ENCODE measurements at places on chromosomes 1 and 21.

- DNase-seq = no peak
Measured at GRCh38 chr1:192962901-192963300, 96.3 kb downstream of the UCHL5 start.

DNA sequence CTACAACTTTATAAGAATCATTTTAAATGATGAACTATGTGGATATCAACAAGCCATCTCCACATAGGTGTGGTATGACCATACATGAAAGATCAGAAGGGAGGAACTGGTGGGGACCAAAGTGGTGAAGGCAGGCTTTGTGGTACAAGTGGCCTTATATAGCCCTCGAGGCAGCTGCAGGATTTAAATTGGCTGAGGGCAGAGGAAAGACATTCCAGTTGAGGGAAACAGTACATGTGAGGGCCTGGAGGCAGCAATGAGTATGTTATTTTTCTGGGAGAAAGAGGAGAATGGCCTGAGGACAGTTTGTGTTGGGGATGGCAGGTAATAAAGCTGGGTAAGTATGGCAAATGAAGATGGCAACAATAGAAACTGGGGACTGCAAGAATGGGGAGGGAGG is 17.1 kb downstream of the OSCP1 start:
- no peak for DNase-seq

GRCh38 chr1:205144751-205145150 is 23.0 kb upstream of the RBBP5 start:
- DNase-seq = no peak

DNA sequence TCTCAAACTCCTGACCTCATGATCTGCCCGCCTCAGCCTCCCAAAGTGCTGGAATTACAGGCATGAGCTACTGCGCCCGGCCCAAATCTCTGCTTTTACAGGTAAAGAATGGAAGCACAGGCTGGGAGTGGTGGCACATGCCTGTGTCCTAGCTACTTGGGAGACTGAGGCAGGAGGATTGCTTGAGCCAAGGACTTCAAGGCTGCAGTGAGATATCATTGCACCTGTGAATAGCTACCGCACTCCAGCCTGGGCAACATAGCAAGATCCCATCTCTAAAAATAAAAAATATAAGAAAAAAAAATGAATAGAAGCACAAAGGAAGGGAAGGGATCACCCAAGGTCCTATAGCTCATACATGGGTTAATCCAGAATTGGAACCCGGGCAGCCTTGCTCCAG is 15.0 kb downstream of the ALPL start:
- DNase-seq = no peak

DNA sequence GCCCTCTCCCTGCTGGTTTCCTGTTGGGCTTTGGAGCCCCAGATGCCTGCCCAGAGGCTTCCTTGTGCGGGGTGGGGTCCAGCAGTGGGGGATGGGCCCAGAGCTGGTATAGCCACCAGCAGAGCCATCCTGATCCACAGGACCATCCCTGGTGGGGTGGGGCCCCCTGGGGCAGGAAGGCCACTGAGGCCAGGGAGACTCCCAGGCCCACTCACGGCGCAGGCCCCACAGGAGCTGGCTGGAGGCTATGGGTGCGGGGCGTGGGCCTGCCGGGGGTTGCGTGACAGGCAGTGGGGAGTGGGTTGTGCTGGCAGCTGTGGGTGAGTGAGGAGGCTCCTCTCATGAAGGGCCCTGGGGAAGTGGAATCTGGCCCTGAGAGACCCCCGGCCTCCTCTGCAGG is 5.7 kb downstream of the LRRC3 start:
- no peak for DNase-seq

- no peak for DNase-seq
Measured at GRCh38 chr1:104973516-104973915, 1223.8 kb downstream of the AMY1C start.

GRCh38 chr1:47309427-47309826 is 4.5 kb downstream of the STIL start:
- no peak for DNase-seq

GRCh38 chr1:231576804-231577718 is 48.6 kb downstream of the TSNAX start:
- DNase-seq = no peak

DNA sequence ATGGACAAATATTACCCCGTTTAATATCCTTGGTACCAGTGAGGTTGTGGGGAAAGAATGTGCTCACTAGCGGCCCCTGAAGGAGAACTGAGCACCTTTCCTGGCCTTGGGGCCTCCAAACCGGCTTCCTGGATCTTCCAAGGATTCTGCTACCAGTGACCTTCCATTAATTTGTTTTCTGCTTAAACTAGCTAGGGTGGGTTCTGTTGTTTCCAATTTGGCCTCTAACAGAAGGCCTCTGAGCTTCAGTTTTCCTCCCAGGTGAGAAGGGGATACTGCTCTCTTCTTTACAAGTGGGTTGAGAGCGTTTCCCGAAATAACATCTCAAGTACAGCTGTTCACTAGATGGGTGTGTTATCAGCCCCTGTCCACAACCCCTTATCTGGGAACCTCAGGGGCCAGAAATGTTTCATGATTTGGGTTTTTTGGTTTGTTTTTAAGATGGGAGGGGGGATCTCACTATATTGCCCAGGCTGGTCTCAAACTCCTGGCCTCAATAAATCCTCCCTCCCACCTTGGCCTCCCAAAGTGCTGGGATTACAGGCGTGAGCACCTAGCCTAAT is 16.9 kb upstream of the IFNGR2 start:
- no peak for DNase-seq

DNA sequence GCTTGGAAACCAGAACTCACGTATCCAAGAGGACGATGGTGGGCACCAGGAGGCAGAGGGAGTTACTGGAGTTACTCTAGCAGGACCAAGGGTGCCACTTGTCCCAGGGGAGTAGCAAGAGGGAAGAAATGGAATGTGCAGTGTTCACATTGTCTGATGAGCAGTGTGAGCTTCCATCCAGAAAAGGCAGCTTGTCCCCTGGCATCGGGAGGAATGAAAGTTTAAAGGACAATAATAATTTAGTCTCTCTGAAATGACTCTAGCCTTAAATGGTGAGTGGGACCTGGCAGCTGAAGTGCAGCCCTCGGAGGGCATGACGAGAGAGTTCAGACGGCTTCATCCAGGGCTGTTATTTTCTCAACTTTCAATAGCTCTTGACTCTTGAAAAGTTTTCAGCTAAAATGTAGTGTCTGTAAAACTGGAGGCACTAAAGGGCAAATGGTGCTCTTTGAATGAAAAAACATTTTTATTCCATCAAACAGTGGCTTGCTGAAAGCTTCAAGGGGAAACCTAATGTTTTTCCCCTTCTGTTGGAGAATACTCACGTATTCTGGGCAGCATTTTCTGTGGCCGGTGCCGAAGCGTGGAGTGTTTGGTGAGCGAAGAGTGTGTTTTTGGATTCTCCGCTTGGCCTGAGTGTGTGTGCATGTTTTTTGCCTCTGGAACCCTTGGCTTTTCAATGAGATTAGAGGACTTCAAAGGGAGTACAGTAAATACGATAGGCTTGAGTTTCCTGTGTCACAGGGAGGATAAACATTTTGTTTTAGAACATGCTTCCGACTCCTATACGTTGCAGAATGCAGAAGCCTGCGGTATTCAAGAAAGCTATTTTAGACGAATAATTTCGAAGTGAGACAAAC is 157.3 kb downstream of the GALNT2 start:
- DNase-seq = no peak

DNA sequence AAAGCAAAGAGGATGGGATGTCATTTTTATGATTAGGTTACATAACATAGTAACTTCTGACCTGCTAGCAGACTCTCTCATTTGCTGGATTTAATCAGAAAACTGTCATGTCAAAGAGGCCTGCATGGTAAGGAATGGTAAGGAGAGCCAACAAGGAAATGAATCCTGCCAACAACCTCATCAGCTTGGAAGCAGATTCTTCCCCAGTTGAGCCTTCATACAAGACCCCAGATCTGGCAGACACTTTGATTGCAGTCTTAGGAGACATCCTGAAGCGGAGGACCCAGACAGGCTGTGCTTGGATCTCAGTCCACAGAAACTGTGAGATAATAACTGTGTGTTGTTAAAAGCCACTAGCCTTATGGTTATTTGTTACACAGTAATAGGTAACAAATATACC is 27.6 kb upstream of the MARK1 start:
- no peak for DNase-seq

DNA sequence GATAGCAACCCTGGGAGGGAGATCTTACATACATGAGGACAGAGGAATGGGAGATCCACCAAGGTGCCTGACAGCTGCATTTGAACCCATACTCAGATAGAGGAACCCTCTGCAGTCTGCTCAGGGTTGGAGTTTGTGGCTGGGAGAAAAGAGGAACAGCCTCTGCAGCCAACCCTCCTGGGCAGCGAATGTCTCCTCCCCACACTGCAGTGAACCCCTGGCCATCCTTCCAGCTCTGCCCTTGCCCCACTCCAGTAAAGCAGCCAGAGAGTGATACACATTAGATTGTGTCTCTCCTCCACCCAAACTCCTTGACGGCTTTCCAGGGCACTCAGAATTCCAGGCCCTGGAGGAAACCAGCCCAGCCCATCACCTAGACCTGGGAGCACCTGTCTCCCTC is 137.7 kb downstream of the RUNX1 start:
- no peak for DNase-seq

- no peak for DNase-seq
Measured at GRCh38 chr1:81409780-81410274, 390.9 kb upstream of the ADGRL2 start.

DNA sequence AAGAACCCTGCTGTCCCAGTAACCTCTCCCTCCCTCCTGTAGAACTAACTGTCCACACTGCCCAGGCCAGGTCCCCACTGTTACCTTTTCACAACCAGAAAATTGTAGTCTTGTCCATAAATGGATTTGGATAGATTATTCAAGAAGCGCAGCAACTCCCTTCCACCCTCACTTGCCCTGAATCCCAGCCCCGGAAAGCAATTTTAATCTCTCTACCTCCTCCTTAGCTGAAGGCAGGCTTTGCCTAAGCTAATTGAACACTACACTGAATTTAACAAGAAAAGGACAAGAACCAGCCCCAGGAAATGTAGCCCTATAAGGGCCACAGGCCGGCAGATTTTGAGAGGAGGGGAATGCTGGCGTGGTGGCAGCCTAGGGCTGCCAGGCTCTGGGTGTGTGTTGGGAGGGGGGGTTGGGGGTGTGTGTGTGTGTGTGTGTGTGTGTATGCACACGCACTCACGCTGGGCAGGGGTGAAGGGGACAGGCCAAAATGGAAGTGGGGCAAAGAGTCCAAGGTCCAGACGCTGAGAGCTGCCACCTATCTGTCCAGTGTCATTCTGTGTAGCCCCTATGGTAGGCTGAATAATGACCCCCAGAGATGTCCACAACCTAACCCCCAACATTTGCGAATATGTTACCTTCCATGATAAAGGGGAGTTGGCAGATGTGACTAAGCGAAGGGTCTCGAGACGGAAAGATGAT is 10.8 kb upstream of the IFNGR2 start:
- no peak for DNase-seq

DNA sequence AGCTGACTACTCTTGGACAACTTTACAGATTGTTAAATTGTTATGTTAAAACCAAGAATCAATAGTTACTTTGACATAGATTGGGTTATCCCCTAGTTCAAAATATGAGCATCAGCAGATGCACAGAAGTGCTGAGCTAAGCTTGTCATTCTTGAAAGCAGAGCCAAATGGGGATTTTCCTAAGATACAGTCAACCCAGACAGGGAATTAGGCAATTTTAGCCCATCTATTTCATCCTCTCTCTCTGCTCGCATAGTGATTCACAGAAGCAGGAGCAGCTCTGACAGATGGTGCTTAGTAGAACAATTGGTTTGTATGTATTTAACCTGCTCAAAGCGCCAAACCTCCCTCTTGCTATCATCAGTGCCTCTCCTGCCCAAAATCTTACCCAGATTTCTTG is 27.9 kb upstream of the PRRC2C start:
- no peak for DNase-seq

- DNase-seq = no peak
Measured at GRCh38 chr1:175385316-175385715, 192.7 kb upstream of the KIAA0040 start.

DNA sequence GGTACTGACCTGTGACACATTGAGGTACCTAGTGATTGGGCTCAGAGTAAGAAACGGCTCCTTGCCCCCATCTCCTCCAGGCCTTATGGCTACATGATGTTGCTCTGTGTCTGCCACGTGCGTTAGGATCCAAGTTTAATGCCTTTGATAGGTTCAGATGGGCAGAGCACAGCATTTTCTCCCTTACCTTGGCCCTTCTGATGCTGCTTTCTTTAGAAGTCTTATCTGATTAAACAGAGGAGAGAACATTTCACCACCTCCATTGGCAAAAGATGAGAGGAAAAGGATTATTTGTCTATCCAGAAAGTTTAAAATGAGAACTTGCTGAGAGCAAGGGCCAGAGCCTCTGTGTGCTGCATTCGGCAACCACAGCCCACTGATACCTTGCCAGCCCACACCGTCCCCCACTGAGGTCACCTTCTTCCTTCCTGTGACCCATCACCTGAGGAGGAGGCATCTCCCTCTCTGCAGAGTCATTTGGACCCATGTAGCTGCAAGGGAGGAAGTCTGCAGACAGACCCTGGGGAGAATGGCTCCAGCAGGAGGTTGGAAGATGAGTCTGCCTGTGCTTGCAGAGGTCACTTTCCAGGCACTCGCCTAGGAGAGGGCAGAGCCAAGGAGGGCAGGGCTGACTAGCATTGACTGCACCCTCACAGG is 16.7 kb downstream of the SHISA4 start:
- DNase-seq = peak; percentile 74

DNA sequence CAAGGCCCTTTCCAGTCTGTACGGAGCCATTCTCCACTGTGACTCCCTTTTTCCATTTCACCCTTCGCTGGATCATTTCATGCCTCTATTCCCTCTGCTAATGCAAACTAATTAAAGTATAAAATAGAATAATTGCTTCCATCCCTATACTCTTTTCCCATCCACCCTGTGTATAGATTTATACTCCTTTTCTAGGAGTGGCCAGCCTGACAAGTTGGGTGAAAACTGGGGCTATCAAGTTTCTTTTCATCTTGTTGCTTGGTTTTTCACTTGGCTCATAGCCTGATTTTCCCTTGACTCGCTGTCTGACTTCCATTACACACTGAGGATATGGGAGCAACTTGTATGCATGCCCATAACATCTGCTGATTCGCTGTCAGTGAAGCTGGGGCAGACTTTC is 107.0 kb downstream of the PLXNA2 start:
- DNase-seq = no peak

GRCh38 chr1:70210820-70211219 is 5.4 kb upstream of the LRRC40 start:
- DNase-seq = no peak

Measured in activated CD8-positive, alpha-beta memory T cell treated with anti-CD3 and anti-CD28 coated beads, Interleukin-2, amount 10 ng/mL, durations not matched to agents 7 days and 5 days (primary cell).